ENCODE measurements at places on chromosomes 6 and 20.

DNA sequence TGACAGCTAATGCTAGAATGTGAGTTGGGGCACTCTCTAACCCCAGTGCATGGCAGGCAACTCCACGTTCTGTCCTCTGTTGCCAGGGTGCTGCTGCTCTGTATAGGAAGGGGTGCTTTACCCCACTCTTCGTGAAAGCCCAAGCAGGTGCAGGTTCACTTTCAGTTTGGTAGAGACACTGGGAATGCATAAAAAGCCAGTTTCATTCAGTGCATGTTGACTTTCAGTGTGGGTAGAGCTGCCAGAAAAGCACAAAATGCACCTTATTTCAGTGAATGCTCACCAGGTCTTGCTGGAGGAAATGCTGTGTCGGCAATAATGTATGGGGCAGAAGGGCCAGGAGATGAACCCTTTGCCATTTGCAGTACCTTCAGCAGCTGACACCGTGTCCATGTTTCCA, 62.1 kb upstream of the ADGRB3 start:
- DNase-seq, result no peak

- DNase-seq, result no peak
Measured at GRCh38 chr20:2088891-2089290, 12.7 kb upstream of the STK35 start.

GRCh38 chr6:5584078-5584482, 322.8 kb downstream of the FARS2 start:
- no peak for DNase-seq

GRCh38 chr6:24325978-24326377, 31.9 kb downstream of the DCDC2 start:
- DNase-seq, result no peak

Data from stimulated activated naive CD4-positive, alpha-beta T cell treated with Interleukin-2 at 50 U/mL for 16 hours (primary cell).